ENCODE measurements at places on chromosomes 13 and 19. TPM values are rescaled to one million over a fixed set of nuclear protein-coding genes. Genes with fewer than 3 reads are reported as not detected.

DNAAF3 gene
- total RNA-seq = 7.8 TPM

RNF225 gene
- total RNA-seq = 0.26 TPM

EPSTI1 gene
- total RNA-seq = 4.9 TPM

CFD gene
- 9.2 TPM for total RNA-seq

COG3 gene
- 19.8 TPM for total RNA-seq

FLT1 gene
- not detected for total RNA-seq

TEX101 gene
- total RNA-seq = not detected

KANK3 gene
- total RNA-seq = 1.6 TPM

GRCh38 chr13:114077099-114077932 lies 55.1 kb downstream of the RASA3 start:
- no peak for DNase-seq

DNA sequence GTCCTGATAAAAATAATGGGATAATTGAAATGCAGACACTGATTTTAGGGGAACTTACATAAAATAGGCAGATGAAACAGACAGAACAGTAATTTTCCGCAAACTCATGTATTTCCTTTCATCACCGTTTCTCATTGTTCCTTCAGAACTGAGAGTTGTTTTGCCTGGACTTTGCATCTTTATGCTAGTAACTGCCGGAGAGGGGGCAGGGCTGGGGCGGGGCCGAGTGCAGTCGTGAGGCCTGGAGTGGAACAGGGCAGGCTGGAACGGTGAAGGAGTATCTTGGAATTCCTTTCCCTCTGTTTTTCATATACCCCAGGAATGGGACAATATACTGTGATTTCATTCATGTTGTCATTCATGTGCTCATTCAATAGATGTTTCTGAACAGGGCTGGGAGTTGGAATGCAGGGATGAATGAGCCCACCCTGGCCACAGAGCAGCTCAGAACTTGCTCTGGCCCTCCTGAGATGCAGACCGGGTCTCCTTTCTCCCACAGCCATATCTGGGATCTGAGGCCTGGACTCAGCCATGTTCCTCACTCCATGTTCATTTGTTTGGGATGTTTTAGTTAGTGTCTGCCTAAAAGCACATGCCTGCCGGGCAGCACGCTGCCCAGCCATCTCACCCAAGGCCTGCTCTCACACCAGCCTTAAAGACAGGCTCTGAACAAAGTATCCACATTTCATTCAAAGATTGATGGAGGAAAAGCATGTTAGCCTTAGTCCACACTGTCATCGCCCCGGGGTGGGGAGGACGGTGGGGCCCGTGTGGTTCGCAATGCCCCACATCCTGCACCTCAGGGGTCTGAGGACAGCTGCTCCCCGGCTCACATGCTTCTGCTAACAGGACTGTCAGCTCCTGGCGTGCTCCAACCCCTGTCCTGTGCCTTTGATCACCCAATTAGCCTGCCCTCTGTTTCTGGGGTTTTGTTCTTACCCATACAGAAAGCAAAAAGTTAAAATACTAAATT lies 92.9 kb downstream of the SOX1 start:
- DNase-seq = no peak

GRCh38 chr19:46412650-46413261 lies 608 bp downstream of the CCDC8 start:
- DNase-seq = no peak

- no peak for DNase-seq
These were observed 5.8 kb downstream of the ARHGAP35 start for GRCh38 chr19:46866407-46867136.

DNA sequence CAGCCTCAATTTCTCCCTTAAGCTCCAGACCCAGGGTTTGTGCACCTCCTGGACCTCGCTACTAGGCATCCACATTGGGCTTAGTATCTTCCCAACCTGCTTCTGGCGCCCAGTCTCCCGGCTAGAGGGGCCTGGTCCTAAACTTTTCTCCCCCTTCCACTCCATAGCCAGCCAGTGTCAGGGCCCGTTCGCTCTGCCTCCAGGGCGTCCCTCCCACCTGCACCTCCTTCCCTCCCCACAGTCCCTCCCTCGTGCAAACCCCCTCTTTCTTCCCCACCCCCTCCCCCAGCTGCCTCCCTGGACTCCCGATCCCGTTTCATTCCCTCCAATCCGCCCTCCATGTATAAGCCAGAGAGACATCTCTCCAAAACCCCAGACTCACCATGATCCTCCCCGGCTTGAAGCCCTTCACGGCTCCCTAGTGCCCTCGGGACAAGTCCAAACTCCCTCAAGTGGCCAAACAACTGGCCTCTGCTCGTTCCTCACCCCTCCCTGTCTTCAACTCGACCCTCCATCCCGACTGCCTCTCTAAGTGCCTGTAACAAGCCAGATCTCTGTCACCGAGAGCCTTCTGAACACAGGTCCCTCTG lies 997 bp upstream of the SAMD4B start:
- DNase-seq = no peak

GRCh38 chr13:65473196-65473595 lies 1756.9 kb downstream of the PCDH9 start:
- no peak for DNase-seq

GRCh38 chr13:107845911-107846310 lies 369.4 kb downstream of the LIG4 start:
- no peak for DNase-seq

DNA sequence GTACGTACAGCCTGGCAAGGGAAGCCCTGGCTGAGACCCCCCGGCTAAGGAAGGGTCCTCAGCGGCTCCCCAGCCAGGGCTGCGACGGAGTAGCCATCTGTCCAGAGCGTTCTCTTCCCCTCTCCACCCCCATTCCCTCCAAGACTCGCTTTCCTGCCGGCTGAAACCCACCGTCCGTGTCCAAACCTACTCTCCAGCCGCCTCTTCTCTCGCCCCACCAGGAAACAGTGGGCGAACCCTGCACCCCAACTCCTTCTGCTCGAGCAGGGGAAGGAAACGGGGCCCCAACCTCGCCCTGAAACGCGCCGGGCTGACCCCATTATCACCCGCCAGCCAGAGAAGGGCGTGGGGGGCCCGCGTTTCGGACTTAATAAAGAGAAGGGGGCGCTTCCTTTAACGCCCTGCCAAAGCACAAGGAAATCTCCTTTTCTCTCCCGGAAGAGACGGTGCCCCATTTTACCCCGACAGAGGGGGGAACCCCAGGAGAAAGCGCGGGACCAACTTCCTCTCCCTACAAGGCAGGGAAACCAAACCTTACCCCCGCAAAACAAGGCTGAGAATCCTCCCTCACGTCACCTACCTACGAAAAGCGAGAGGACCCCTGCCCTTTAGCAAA lies 2.5 kb downstream of the ZC3H4 start:
- DNase-seq = no peak

- no peak for DNase-seq
These were observed 107.2 kb downstream of the CACNA1A start for GRCh38 chr19:13398780-13399726.

GRCh38 chr19:1000095-1000494 lies at the start of gene GRIN3B:
Gene GRIN3B (plus strand): TSS chr19:1000419. CDS start chr19:1000438, 19 bp downstream.
- peak; percentile 25 for DNase-seq

- no peak for DNase-seq
These were observed 6.3 kb downstream of the PLIN3 start for GRCh38 chr19:4861147-4861546.

DNA sequence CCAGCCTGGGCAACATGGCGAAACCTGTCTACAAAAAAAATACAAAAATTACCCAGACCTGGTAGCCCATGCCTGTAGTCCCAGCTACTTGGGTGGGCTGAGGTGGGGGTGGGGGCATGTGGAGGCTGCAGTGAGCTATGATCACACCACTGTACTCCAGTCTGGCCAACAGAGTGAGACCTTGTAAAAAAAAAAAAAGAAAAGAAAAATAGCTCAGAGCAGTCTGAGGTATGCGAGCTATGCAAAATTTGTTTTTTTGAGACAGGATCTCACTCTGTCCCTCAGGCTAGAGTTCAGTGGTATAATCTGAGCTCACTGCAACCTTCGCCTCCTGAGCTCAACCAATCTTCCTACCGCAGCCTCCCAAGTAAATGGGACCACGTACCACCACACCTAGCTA lies 7.1 kb upstream of the TOMM40 start:
- DNase-seq = no peak

DNA sequence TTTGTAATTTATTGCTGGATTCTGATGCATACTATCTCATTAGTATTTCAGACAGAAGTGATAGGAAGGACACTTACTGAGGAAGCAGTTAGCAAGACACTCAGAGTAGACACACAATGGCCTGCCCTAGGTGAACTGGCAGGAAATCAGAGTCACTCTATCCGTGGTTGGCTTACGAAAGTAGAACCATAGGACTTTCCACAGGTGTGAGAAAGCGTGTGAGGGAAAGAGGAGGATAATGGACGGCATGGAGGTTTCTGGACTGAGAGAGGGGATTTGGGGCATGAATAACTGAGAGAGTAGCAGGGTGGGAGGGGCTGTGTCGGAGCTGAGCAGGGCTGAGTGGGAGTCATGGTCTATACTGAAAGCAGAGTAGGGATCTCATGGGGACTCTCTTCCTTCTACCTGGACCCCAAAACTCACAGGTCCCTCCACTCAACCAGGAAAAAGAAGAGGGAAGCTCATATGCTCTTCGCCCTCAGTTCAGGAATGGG lies 18.7 kb upstream of the EID2 start:
- DNase-seq = no peak

DNA sequence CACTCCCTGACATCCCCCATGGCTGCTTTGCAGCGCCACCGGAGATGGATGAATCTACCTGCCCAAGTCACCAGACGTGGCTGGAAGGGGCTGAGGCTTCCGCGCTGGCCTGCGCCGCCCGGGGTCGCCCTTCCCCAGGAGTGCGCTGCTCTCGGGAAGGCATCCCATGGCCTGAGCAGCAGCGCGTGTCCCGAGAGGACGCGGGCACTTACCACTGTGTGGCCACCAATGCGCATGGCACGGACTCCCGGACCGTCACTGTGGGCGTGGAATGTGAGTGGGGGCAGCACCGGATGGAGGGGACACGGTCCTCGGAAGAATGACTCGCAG lies 4.6 kb downstream of the ICAM5 start:
- DNase-seq = no peak

GRCh38 chr19:3733549-3734309 lies 25.5 kb downstream of the TJP3 start:
- DNase-seq = no peak
